ENCODE measurements at places on chromosomes 7 and 10.

DNA sequence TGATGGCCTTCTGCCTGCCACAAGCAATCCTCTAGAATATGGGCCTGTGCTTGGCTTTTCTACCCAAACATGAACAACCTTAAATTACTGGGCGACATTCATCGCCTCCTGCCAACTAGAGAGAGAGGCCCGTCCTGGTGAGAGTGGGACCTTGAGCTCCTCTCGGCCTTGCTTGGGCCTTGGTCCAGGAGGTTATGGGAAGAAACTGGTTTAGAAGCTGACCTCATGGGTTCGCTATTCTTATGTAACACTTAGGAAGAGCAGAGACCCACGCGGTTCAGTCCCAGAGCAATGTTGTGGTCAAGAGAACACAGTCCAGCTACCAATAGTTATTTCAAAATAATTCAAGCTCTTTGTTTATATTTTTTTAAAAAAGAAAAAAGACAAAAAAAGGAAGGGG is 176.3 kb upstream of the ZNF32 start:
- DNase-seq: no peak

GRCh38 chr10:86536294-86536861 is 14.8 kb upstream of the WAPL start:
- DNase-seq: peak; percentile 25

DNA sequence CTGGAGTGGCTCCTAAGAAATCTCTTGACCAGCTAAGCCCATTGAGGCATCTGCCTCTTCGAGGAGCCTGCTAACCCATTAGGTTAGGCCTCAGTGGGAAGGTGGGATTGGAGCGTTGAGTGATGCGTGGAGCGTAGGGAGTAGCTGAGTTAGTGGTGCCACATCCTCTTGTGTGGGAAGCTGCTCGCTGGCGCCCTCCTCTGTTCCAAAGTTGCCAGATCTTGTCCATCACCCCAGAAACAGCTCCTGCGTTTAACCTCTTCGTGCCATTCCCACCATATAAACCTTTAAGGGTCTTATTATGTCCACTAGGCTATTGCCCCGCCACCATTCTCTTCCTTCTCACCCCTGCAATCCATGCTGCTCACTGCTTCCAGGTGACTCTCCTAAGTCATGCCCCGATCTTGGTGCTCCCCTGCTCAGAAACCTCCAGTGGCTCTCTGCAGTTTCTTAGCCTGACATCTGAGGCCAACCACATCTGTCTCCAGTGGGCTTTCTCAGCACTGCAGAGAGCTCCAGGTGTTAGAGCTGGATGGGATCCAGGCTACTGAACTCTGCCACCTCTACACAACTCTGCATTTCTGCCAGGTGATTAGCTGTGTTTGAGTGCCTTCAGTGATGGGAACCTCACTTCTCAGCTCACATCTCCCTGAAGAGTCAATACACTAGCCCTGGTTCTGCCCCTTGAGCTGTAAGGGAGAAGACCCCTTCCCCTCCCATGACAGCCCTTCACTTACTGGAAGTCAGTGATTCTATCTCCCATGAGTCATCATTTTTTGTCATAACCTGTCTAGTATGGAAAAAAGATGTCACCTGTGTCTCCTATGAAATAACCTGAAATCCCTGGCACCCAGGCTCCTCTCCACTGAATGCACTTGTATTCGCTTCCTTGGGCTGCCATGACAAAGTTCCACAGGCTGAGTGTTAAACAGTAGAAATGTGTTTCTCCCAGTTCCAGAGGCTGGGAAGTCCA is 65.0 kb upstream of the FGFR2 start:
- DNase-seq: no peak

GRCh38 chr10:30818854-30819253 is 189.3 kb upstream of the LYZL2 start:
- DNase-seq: no peak

GRCh38 chr10:121457729-121458128 is 140.5 kb downstream of the FGFR2 start:
- DNase-seq: no peak

GRCh38 chr7:108038986-108039385 is 36.0 kb upstream of the LAMB1 start:
- DNase-seq: no peak

- DNase-seq: no peak
These were observed 706.4 kb downstream of the SORCS3 start for GRCh38 chr10:105347487-105347886.

DNA sequence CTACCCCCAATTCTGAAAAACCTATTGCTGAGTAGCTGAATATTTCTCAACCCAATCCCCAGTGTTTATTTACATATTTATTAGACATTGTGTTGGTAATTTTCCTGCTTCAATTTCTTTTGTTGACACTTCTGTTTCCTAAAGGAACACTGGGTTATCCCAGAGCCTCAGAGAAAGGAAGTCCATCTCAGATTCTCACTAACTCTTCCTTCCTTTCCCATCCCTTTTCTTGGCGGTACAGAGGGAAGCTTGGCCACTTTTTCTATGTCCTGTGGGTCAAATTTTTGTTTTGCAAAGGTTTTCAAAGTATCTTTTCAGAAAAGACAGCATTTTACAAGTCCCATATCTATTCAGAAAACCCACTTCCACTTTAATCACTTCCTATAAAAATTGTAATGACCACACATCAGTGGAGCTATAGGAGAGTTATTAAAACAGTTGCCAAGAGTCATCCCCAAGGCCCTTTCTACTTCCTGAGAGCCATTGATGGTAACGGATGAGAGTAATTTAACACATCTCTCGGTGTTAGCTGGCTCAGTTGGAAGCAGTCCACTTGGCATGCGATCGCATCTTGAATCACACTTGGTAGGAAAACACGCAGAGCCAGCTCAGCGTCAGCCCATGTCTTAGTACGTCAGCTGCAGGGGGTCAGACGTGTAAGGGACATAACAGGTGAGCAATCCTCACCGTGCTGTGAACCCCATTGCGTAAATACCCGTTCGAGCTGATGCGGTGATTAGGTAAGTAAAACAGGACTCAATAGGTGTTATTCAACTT is 231.1 kb upstream of the ADARB2 start:
- DNase-seq: no peak

DNA sequence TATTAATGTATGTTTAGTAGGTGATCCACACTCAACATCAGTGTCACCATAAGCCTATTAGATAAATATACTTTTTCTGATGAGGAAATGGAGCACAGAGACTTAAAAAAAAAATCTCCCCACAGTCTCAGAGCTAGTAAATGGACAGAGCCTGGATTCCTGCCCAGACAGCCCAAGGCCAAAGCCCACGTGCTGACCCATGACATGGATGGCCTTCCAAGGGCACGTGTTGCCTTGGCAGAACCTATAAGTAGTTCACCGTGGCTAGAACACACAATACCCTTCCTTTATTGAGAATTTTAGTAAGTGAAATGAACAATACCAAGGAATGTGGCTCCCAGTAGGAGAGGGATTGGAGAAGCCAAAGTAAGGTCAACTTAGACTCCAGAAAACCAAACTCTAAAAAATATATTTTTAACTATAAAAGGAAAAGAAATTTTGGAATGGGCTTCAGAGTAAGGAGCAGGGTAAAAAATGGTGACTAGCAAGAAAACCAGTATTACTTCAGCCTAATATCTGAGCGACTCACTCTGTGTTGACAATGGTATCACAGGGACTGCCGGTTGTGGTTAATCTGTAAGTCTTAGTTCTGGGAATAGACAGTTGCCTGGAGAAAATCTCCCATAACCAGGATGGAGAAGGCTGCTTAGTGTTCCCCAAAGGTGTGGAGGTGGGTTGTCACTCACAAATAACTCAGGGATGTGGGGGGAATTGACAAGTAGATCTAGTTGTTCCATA is 223.0 kb downstream of the SORCS1 start:
- no peak for DNase-seq

DNA sequence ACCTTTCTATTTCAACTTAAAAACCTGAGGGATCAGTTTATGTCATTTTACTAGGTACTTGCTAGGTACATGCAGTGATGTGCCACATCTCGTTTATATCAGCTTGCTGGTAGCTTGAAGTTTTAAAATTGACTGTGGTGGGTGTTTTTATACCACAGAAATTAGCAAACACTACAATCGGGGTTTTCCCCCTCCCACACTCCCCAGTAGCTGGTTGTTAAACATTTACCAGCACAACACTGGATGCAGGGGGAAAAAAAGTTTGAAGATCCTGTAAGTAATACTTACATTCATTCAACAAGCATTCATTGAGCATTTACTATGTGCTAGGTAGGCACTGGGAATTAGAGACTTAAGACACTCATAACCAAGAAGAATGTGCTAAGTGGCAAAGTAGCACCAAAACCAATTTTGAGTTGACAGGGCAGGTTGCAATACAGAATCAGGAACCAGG is 32.6 kb downstream of the USP6NL start:
- no peak for DNase-seq

- DNase-seq: no peak
These were observed 757.3 kb upstream of the IGFBP3 start for GRCh38 chr7:46678421-46678820.

- DNase-seq: no peak
These were observed 3.1 kb upstream of the ARID5B start for GRCh38 chr10:61898435-61898778.

GRCh38 chr7:78407031-78407430 is 608.5 kb downstream of the PHTF2 start:
- no peak for DNase-seq

- no peak for DNase-seq
These were observed 5.0 kb downstream of the R3HCC1L start for GRCh38 chr10:98139431-98139830.

DNA sequence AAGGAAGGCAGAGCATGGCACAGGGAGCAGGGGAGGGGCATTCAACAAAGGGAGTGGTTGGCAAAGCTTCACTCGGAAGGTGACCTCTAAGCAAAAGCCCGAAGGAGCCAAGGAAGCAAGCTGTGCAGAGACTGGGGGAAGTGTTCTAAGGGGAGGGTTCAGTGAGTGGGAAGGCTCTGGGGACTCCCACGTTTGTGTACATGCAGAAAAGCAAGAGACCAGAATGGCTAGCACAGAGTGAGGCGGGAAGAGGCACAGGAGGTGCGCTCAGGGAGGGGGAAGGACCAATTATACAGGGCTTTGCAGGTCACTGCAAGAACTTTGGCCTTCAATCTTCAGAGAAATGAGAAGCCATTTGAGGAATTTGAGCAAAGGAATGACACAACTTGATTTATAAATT is 7.4 kb downstream of the ARHGAP21 start:
- no peak for DNase-seq

DNA sequence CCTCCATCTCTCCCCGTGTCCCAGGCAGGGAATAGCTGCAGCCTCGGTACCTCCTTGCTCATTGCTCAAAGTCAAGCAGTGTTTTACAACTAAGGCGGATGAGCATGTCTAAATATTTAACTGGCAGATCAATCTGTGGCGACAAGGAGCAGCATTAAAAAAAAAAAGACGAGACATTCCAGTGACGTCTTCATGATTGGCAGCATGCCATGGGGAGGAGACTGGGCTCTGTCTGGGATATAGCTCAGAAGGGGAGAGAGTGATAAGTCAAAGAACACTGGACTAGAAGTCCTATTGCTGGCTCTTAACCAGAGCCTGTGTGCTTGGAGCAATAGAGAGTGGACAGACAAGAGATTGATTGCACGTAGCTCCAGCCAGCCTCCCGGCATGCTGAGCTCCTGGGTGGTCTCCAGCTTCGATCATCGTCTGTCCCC is 287.5 kb upstream of the PODXL start:
- DNase-seq: no peak

GRCh38 chr7:155986497-155987160 is 174.4 kb upstream of the SHH start:
- DNase-seq: no peak

- DNase-seq: no peak
These were observed 235.7 kb upstream of the TCERG1L start for GRCh38 chr10:131547129-131547799.

- DNase-seq: no peak
These were observed 13.7 kb upstream of the C10orf71 start for GRCh38 chr10:49285232-49285631.

GRCh38 chr7:56009695-56010094 is 41.5 kb downstream of the PSPH start:
- DNase-seq: no peak

DNA sequence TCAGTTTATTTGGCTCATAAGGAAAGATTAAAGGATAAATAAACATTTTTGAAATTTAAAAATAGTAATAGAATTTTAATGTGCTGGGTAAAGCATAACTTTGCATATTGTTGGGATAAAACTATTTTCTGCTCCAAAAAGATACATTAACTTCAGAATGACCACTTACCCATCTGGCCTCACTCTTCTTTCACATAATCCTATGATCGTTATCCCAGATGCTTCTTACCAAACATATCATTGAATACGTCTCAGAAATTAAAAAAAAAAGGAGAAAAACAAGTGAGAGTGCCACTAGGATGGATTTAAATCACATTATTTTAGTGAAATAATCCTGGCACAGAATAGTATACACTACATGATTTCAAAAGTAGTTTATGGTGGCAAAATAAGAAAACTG is 677.5 kb upstream of the ZWINT start:
- DNase-seq: no peak

DNA sequence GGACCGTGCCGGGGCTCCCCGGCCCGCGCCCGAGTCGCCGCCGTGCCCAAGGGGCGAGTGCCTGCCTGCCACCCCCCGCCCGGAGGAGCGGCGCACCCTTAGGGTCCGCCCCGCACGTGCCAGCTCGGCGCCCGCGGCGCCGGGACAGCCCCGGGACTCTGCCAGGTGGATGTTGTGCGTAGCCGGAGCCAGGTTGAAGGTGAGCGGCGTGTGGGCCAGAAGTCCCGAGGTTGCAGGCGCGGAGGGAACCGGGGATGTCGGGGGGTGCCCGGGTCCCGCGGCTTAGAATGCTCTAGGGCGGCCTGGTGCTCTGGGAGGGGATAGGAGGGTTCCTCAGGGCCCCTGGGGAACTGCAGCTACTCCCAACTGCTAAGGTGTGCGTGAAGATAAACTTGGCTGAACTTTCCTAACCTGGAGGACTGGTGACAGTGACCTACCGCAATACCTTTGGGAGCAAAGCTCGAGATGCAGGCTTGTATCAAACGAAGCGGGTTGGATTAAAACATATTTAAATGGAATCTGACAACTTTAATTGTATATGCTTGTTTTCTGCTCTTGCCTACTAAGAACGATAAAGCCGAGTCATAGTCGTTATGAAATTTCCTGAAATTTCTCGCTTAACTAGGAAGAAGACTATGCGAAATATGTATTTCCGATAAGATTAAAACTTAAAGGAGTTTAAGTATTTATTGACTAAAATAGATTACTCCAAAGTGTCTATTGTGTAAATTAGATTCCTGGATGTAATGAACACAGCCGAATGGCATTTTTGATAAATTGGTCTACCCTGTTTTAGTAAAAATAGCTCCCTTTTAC is at the start of gene CUX1:
TSS of gene CUX1 (plus strand) at position 156 of the 816 bp plus-strand sequence. CDS start at position 170, 14 bp downstream.
- DNase-seq: peak; percentile 13

GRCh38 chr7:126689037-126689436 is 563.7 kb downstream of the GRM8 start:
- DNase-seq: no peak

DNA sequence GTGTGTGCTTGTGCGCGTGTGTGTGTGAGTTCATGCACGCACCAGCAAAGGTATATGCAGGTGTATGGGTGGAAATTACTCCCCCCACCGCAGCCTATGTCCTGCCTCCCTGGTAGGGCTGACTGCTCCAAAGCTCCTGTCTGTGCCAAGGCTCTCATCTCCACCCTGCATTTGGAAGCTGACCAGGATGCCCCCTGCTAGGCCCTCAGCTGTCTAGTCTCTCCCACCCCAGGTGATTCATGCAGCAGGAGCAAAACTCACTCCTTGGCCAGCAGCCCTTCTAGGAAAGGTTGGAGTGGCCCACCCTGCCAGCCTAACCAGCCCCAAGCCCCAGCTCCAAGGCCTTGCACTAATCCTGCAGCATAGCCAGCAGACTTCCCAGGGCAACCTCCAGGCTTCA is 148.4 kb downstream of the GRID1 start:
- no peak for DNase-seq
